ENCODE measurements at places on chromosomes 2 and 18. TPM values are rescaled to one million over a fixed set of nuclear protein-coding genes. Genes with fewer than 3 reads are reported as not detected.

The ZNF804A gene
- not detected for total RNA-seq

The CCDC141 gene
- 2.6 TPM for total RNA-seq

The VAMP8 gene
- total RNA-seq: 133 TPM

The CRACDL gene
- total RNA-seq: 0.20 TPM

The SEPTIN10 gene
- total RNA-seq: 4.1 TPM

The CRYBA2 gene
- not detected for total RNA-seq

The CLEC4F gene
- total RNA-seq: not detected

The TEX44 gene
- total RNA-seq: not detected

The VIL1 gene
- total RNA-seq: not detected

The FBXO15 gene
- total RNA-seq: 1.1 TPM

The SIX3 gene
- 0.08 TPM for total RNA-seq

The ADGRF3 gene
- 2.5 TPM for total RNA-seq

The GALNT5 gene
- not detected for total RNA-seq

The MAP3K19 gene
- total RNA-seq: not detected

The ITPRIPL1 gene
- 46.3 TPM for total RNA-seq

The SP110 gene
- total RNA-seq: 125 TPM

The HOXD11 gene
- total RNA-seq: not detected

The PARD3B gene
- total RNA-seq: 0.23 TPM

The ELOA2 gene
- not detected for total RNA-seq

The ACOXL gene
- 0.30 TPM for total RNA-seq

The NT5DC4 gene
- not detected for total RNA-seq

The SOS1 gene
- 254 TPM for total RNA-seq

The L3MBTL4 gene
- 0.20 TPM for total RNA-seq

The GAREM1 gene
- total RNA-seq: 0.18 TPM

The REG3A gene
- not detected for total RNA-seq

The ALK gene
- not detected for total RNA-seq

The LRRC30 gene
- not detected for total RNA-seq

The NDC80 gene
- total RNA-seq: 78.0 TPM

The UNC80 gene
- total RNA-seq: not detected

The ATP6V1C2 gene
- not detected for total RNA-seq

The FAM98A gene
- 32.2 TPM for total RNA-seq

The SLC16A14 gene
- total RNA-seq: 0.55 TPM

The HOXD9 gene
- not detected for total RNA-seq

The LIPG gene
- total RNA-seq: not detected

The FZD7 gene
- total RNA-seq: 0.60 TPM

The SERPINB12 gene
- total RNA-seq: not detected

The SERPINB2 gene
- total RNA-seq: not detected

The SERPINB10 gene
- total RNA-seq: not detected

The RTKN gene
- total RNA-seq: 1.1 TPM

The CNOT11 gene
- 60.3 TPM for total RNA-seq

Data from activated CD4-positive, alpha-beta memory T cell treated with anti-CD3 and anti-CD28 coated beads, Interleukin-2, amount 10 ng/mL, durations not matched to agents 7 days and 5 days (primary cell).